Dorsolateral prefrontal cortex (tissue), 122 donors: ENCODE measurements at places on chromosomes 1 and 21. TPM values are rescaled to one million over a fixed set of nuclear protein-coding genes. Genes with fewer than 3 reads are reported as not detected.

- DNase-seq, result no peak
Observed at GRCh38 chr1:174131032-174131638, 28.2 kb upstream of the RABGAP1L start.

DNA sequence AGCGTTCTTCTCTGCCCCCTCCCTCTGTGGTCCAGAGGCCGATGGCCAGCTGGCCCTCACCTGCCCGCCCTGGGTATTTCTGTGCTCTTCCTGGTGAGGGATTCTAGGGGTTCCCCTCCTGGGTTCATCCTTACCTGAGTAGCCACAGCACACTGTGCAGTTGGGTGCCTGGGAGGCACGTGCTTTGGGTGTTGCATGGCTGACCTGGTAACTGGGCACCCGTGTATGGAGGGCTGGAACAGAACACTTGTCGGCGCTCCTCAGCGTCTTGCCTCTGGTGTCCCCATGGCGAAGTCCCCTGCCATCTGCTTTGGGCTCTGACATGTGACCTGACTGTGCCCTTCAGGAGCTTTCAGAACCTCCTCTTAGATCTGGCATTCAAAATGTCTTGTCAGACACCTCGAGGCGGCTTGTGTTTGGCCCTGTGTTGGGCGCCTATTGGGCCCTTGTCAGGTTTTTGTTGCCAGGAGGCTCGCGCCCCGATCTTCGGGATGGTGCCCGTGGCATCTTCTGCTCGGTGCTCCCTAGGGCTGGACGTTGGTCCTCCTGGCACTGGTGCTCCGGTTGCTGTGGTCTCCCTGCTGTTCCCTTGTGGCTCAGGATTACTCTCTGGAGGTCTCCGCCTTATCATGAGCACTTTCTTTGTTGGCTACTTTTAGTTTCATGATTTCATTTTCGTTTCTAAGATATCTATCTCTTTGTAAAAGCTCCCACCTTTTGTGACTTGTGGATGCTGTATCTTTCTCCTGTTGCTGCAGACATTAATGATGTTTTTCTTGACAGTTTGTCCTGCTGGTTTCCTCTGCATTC lies 28.5 kb downstream of the SKI start:
- DNase-seq, result no peak

Gene ADCY10
- 4.4 TPM for total RNA-seq

GRCh38 chr1:167185062-167185461 lies 35.6 kb upstream of the POU2F1 start:
- no peak for DNase-seq

GRCh38 chr1:177255411-177255810 lies 84.7 kb downstream of the BRINP2 start:
- DNase-seq, result no peak

DNA sequence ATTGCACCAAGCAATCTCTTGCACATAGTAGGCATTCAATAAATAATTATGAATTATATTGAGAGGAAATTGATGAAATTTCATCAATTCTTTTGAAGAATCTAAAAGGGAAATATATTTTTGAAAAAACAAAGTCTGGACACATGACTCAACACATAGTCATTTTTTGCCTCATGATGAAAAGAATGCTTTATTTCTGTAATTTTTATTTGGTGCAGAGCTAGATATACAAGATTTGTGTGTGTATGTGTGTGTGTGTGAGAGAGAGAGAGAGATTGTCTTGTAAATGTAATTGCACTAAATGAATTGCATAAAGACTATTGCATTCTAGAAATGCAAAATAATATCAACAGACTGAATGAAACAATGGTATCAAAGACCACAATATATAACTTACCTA lies 206.2 kb upstream of the C1orf87 start:
- DNase-seq, result no peak

Gene OR2L8
- total RNA-seq, result 6.6 TPM

Gene TCP10L
- 15.7 TPM for total RNA-seq

DNA sequence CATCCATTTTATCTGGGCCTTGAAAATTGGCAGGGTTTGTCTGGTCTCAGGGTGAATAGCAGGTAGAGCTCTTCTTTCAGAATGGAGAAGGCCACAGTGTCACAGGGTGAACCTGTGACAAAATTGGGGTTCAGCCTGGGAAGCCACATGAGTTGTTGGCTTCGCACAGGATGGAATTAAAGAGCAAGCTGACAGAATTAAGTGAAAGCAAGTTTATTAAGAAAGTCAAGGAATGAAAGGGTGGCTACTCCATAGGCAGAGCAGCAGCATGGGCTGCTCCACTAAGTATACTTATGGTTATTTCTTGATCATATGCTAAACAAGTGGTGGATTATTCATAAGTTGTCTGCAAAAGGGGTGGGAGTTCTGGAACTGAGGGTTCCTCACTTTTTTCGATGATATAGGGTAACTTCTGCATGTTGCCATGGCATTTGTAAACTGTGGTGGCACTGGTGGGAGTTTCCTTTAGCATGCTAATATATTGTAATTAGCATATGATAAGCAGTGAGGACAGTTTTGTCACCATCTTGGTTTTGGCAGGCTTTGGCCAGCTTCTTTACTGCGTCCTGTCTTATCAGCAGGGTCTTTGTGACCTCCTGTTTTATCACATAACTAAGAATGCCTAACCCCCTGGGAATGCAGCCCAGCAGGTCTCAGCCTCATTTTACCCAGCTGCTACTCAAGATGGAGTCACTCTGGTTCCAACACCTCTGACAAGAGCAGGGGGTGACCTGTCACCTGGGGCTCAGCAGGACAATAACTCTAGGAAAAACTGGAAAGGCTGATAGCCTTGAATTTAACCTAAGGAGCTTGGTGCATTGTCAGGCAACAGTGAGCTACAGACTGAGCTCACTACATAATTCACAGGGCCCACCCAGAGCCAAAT lies 5.1 kb downstream of the IFNAR2 start:
- DNase-seq, result no peak

- DNase-seq, result no peak
Observed at GRCh38 chr21:35326677-35327076, 277.6 kb upstream of the RUNX1 start.

DNA sequence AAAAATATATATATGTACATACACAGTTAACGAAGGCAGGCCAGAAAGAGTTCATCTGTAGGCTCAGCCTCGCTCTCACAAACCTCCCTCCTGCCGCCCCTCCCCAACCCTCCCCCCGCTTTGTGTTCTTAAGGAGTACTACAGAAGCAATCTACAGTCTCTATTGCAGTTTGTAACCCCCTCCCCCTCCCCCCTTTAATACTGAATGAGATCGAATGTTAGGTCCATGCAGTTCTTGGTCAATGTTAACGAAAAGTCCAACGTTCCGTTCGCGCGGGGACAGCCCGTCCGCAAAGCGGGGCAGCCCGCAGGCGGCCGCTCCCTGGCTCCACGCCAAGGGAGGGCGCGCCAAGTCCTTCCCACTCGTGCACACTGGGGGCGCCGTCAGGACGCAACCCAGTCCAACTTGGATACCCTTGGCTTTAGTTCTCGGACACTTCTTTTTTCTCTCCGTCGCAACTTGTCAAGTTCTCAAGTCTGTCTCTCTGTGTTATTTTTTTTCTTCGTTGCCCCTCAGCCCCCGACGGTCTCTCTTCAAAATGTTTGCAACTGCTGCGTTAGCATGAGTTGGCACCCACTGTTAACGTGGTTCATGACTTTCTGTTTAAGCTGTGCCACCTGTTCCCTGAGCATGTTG lies 2.2 kb downstream of the JUN start:
- DNase-seq, result peak; percentile 49

- no peak for DNase-seq
Observed at GRCh38 chr21:19566975-19567374, 1163.4 kb upstream of the TMPRSS15 start.

Gene MAP3K21
- total RNA-seq, result 9.2 TPM

Gene TIE1
- 11.8 TPM for total RNA-seq

DNA sequence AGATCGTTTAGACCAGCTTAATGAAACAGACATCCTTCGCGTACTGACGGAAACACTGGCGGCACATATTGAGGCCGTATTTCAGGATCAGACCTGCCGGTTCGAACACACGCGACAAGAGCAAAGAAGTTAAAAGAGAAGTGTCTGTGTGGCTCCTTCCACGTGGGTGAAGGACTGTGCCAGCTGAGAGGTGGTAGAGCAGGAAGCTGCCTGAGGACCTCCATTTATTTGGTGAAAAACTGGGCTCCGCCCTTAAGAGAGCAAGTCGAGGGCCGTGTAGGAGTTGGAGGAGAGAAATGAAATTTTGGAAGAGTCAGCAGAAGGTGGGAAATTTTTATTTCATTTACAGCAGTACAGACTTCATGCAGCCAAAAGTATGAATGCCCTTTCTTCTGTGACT lies 38.8 kb upstream of the ADORA3 start:
- DNase-seq, result no peak

Gene PRXL2B
- total RNA-seq, result 57.1 TPM

- DNase-seq, result no peak
Observed at GRCh38 chr1:235675152-235675890, 25.7 kb upstream of the GNG4 start.

GRCh38 chr1:172497230-172497629 lies 35.7 kb upstream of the SUCO start:
- DNase-seq, result no peak

GRCh38 chr21:44820851-44821250 lies 3.0 kb upstream of the SUMO3 start:
- DNase-seq, result no peak

DNA sequence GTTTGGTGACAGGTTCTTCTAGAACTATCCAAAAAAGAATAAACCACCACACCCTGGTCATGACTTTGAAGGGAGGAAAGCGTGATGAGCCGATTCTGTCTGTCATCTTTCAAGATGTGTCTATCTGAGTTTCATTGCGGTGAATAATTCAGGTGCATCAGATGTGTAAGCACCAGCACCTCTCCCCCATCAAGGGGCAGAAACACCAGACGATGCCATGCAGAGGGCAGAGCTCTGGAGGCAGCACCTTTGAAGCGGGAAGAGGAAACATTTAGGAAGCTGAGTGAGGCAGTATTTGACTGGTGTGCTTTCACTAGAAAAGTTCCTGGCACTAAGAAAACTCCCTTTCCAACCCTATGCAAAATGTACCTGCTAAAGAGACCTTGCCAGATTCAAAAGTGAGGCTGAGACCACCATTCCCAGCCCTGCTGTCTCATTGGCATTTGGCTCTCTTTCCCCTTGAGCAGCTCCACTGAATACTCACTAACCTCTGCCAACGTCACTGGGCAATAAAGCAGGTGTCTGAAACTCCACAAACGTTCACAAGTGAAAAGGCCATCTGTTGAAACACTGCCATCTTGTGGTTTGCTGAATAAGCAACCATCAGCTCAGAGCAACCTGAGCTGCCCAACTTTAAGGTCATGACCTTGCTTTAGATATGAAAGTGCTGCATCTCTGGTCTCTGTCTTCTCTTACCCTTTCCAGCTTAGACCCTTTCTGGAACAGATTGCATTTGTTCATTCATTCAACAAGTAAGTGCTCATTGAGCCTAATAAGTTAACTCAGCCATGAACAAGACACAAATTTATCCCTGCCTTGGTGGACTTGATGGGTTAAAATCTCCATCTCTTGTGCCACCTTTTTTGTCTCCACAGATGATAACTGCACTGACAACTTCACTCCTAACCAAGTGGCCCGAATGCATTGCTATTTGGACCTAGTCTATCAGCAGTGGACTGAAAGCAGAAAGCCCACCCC lies 228.6 kb downstream of the PAPPA2 start:
- no peak for DNase-seq

Gene KRTAP13-2
- total RNA-seq, result not detected

Gene CLCA4
- total RNA-seq, result 15.2 TPM
